ENCODE measurements at places on chromosomes 1 and 21. TPM values are rescaled to one million over a fixed set of nuclear protein-coding genes. Genes with fewer than 3 reads are reported as not detected.

C1orf53 gene
- not detected for total RNA-seq

PIGC gene
- 14.3 TPM for total RNA-seq

DNA sequence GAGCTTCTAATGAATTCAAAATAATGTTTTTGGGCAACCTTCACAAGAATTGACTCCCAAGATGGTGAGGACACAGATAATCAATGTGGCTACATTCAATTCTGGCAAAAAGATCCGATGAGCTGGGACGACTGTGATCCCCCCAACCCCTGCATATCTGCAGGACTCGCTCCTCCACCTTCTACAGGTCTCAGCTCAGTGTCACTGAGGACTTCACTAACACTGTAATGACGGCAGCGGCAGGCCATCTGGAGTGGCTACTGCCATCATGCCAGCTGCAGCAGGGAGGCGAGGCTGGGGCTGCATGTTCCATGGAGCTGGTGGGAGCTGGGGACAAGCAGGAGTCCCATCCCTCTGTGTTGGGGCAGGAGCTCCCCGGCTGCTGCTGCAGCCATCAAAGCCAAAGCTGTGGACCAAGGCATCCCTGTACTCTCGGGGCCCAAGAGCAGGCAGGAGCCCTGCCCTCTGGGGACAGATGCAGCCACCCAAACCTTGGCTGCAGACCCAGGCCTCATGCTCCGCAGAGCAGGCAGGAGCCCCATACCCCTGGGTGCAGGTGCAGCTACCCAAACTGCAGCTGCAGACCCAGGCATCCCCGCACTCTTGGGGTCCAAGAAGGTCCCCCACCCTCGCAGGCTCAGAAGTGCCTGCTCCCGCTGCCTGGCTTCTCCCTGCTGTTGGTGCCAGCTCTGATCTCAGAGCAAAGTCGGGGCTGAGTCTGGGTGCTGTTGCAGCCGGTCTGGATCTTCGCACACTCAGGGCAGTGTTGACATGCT is 12.2 kb upstream of the DHRS3 start:
- no peak overlapping the region for H3K4me3 ChIP-seq
- DNase-seq: no peak
- no peaks in the 10 kb centered on the region for H3K36me3 ChIP-seq
- H3K27me3 ChIP-seq: no peaks in the 10 kb centered on the region

DNA sequence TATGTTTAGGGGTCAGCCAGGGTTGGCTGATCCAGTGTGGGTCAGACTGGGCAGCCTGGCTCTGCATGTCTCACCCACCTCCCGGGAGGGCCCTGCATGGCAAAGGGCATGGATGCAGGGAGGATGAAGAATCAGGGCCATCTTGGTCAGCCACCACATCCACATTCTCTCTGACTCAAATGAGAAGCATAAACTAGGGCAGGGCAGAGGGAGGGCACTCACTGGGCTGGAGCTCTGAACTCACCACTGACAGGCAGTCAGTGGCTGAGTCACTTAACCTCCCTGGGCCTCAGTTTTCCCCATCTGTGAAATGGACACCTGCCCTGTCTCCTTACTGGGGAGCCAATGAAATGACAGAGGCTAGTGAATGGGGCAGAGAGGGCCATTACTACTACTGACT is 4.3 kb upstream of the CELA2A start:
- H3K27me3 ChIP-seq: no peaks in the 10 kb centered on the region
- H3K36me3 ChIP-seq: no peaks in the 10 kb centered on the region
- H3K4me1 ChIP-seq: no peaks in the 10 kb centered on the region
- no peak overlapping the region for H3K27ac ChIP-seq
- H3K4me3 ChIP-seq: no peak overlapping the region
- no peak for DNase-seq

- H3K36me3 ChIP-seq: peaks cover 7% of the 10 kb centered on the region
- no peak for DNase-seq
- H3K4me1 ChIP-seq: peaks cover 10% of the 10 kb centered on the region
- peak overlapping the region; percentile 8 for H3K4me3 ChIP-seq
- no peaks in the 10 kb centered on the region for H3K27me3 ChIP-seq
- no peak overlapping the region for H3K27ac ChIP-seq
These were observed 55.6 kb downstream of the SUCO start for GRCh38 chr1:172588296-172589291.

TSTD1 gene
- 19.9 TPM for total RNA-seq

GRCh38 chr1:10789803-10790702 is 6.4 kb downstream of the CASZ1 start:
- DNase-seq: no peak
- H3K27ac ChIP-seq: no peak overlapping the region
- no peaks in the 10 kb centered on the region for H3K36me3 ChIP-seq
- H3K4me1 ChIP-seq: peaks cover 16% of the 10 kb centered on the region

GRHL3 gene
- 1.3 TPM for total RNA-seq

DNA sequence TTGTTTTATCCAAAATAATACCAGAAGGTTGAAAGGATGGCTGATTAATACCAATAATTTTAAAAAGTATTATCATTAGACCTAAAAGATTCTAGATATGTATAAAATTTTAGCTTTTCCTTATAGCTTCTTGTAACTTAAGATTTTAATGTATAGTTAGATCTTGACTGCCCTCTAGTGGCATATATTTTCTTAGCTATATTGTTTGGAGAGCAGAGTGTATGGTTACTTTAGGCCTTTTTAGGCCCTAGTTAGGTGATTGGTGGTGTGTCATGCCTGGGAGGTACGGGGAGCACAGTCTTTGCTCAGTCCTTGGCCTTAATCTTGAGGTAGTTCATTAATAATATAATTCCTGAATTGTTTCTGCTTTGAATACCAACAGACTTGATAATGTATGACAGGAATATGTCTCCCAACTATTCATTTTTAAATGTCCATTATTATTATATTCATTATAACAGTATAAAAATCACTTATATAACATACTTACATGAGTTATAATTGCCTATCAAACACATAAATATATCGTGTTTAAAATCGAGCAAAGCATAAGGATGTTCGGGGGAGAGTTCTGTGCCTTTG is 328.4 kb downstream of the ZP4 start:
- H3K27me3 ChIP-seq: no peaks in the 10 kb centered on the region
- H3K4me1 ChIP-seq: no peaks in the 10 kb centered on the region
- H3K36me3 ChIP-seq: peaks cover 7% of the 10 kb centered on the region
- no peak overlapping the region for H3K4me3 ChIP-seq

KRTAP13-1 gene
- total RNA-seq: not detected

All from thoracic aorta (tissue), 2 donors.